ENCODE measurements at places on chromosomes 7 and 10.

DNA sequence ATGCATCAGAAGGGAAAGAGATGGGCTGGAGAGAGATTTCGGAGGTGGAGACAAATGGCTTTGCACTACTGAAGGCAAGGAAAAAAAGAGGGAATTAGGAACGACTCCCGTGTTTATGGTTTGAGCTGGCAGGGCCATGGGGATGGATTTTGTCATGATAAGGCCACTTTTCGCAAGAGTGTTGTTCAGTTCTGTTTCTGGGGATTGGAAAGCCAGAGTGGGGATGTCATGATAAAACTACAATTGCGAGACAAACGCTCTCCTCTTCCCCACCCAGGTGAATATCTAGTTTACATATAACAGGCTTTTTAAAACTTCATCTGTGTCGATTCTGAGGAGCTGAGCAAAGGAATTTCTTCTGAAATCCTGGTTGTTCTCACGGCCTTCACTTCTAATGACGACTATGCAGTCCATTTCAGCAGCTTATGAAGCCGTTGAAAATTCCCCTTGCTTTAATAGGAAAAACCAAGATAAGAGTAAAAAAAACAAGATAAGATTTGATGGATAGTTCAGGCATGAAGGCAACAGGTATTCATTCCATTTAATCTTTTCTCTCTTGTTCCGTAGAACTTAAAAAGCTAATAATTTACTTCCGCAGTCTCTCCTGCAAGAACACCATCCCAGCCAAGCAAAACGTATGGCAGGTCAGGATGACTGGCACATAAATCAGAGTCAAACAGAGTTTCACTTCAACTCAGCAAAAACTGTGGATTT is 245.6 kb upstream of the PITRM1 start:
- DNase-seq = no peak

GRCh38 chr7:92836489-92836999 is at the start of gene CDK6:
CDK6 (minus strand) TSS chr7:92836573; CDS start chr7:92833323, 3,250 bp downstream.
- DNase-seq = peak; percentile 83

- no peak for DNase-seq
Observed at GRCh38 chr10:101683276-101683675, 11.7 kb downstream of the FBXW4 start.

GRCh38 chr7:28356619-28357018 is 55.7 kb upstream of the CREB5 start:
- DNase-seq = no peak

DNA sequence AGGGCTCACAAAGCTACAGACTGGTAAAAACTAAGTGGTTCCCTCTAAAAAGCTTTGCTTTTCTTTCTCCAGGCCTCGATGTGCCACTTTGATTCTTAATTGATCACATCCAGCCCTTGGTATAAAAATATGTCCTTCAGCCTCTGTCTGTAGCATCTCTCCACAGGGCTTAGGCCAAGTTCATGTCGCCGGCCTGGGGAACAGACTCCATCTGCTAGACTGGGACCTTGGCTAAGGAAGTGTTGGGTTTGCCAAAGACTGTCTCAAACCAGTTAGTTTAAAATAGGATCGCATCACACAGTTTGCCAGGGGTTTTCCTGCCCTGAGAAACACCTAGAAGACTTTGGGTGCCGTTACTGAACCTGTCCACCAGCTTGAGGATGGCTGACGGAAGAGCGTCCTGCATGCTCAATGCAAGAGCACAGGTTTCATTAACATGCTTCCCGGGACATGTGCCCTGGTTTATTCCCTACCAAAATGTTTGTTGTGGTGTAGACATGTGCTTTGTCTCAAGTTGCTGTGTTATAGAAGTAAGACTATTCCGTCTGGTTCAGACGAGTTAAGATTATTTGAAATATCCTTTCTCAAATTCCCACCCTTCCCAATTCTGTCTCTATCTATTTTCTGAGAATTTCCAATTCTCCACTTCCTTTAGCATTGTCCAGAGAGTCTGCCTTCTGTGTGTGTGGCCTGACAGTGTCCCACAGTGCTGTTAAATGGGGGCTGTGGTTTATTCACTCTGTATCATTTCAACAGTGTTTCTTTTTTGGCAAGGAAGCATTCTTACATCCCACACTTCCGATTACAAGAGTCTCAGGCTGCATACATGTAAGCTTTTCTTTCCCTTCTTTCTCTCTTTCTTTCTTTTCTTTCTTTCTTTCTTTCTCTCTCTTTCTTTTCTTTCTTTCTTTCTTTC is 334.7 kb downstream of the INHBA start:
- no peak for DNase-seq

DNA sequence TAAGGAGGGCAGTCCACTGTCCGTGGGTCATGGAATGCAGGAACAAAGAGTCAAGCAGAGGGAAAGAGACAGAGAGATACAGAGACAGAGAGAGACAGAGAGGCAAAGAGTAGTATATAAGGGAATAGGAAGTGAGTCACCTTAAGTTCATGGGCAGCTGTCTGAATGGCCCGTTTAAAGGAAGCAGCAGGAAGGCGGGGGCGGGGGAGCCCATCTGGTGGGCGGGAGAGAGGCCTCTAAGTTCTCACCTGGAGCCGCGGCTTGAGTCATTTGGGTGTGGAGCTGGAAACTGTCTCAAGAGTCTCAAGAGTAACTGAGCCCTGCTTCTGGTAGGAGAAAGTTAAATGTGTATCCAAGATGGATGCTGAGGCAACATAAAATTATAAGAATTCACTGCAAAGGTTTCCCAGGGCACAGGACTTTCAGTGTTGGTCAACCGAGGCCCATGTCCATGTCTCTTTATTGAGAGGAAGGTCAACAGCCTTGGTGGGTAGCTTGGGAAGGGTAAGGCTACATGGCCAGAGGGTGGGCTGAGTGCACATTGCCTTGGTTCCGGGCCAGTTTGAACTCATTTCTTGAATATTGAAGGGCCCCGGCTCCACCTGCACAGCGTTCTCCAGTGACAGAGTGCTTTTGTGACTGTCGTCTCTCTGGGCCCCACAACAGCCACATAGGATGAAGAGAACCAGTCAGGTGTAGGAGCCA is 85.5 kb upstream of the CACUL1 start:
- peak; percentile 80 for DNase-seq

DNA sequence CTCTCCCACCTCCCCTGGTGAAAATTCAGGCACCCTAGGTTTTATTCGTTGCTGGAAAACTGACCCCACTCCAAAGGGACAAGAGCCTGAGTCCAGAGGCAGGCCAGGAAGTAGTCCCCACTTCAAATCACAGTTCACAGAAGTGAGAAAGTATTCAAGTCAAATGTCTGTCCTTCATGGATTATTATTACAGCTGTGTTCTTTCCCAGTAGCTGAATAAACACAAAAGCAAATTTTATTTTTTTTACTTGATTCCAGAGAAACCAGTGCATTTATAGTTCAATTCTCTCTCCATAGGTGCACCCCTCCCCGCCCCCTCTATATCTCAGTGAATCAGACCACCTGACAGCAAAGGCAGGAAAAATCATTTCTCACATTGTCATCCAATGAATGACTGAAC is 113.8 kb upstream of the COL1A2 start:
- no peak for DNase-seq

GRCh38 chr10:61031341-61031740 is 87.4 kb upstream of the RHOBTB1 start:
- DNase-seq = no peak

DNA sequence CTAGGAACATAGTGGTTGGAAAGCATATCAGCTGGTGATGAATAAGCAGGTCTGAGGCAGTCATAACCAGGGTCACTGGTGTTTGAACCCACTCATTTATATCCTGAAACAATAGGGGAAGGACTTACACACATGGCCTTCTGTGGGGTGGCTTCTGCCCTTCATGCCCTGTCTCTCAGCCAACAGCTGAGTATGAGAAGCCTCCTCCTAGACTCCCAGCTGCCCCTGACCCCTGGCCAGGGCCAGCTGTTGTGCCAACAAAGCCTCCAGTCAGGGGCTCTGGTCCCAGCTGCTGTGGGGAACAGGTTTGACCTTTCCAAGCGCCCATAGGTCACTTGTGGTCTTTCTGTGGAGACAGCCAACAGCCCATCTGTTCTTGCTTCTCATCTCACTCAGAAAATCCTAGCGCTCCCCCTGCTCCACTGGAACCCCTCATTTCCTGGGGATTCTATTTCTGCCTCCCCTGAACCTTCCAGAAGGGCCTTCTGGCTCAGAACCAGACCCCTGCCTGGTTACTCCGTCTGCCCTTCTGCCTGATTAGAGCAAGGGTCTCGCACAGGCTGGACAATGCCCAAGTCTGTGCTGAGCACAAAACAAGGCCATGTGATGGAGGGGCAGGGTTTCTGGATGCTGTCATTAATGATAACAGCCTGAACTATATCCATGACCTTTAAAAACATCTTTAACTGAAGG is 9.7 kb upstream of the PURB start:
- no peak for DNase-seq

DNA sequence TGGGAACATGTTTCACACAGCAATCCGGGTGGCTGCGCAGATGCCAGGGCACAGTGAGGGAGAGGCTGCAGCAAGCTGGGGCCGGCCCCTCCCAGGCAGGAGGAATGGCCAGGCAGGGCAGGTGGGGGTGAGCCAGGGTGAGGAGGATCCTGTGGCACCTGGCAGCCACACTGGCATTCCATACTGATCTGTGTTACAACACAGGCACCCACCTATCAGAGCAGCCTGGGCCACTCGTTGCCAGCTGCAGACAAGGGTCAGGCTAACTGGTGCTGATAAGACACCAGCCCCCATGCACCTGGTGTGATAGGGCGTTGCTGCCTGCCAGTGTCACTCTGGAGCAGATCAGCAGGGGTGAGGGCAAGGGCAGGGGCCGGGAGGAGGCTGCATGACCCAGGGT is 16.6 kb upstream of the RET start:
- no peak for DNase-seq

GRCh38 chr7:157707983-157708918 is 371.4 kb downstream of the DNAJB6 start:
- DNase-seq = no peak

DNA sequence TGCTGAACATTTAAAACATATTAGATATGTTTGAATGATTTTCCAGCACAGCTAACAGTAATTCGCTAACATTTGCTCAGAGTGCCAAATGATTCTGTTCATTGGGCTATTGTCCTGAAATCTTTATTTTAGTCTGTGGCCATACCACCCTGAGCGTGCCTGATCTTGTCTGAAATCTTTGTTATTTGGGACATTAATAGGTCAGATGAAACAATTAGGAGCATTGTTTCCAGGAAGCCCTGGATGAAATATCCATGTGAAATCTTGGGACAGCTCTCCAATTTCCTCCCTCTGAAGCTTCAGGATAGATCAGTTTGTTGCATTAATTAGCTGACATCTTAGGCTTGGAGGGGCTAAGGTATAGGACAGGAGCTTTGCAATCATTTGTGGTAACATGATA is 512.0 kb downstream of the KIF20B start:
- no peak for DNase-seq

GRCh38 chr10:8894148-8894547 is 839.7 kb downstream of the GATA3 start:
- DNase-seq = no peak

DNA sequence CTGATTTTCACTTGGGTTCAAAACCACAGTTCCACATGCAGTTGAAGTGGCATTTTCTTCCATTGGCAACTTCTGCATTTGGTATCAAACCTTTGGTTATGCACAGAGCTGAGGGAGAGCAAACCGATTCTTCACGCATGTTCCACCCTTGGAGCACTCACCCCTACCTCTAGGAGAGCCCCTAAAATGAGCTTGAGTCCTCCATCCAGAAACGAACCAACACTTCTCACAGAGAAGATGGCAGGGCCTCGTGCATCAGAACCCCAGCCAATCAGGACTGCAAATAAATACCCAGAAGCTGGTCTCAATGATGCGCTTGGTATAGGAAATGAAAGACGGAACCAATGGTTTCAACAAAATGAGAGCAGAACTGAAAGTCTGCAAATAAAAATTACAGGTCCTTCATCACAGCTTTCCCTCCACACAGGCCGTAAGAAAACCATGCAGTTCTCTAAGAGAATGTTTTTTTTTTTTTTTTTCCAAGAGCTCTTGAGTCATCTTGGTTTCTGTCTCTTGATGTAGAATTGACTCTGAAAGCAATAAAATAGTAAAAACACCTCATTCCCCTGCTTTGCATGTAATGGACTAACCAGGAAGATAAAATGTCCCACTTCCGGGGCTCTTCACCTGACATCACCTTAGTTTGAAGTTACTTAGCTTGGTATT is 23.9 kb downstream of the KLF6 start:
- peak; percentile 40 for DNase-seq

DNA sequence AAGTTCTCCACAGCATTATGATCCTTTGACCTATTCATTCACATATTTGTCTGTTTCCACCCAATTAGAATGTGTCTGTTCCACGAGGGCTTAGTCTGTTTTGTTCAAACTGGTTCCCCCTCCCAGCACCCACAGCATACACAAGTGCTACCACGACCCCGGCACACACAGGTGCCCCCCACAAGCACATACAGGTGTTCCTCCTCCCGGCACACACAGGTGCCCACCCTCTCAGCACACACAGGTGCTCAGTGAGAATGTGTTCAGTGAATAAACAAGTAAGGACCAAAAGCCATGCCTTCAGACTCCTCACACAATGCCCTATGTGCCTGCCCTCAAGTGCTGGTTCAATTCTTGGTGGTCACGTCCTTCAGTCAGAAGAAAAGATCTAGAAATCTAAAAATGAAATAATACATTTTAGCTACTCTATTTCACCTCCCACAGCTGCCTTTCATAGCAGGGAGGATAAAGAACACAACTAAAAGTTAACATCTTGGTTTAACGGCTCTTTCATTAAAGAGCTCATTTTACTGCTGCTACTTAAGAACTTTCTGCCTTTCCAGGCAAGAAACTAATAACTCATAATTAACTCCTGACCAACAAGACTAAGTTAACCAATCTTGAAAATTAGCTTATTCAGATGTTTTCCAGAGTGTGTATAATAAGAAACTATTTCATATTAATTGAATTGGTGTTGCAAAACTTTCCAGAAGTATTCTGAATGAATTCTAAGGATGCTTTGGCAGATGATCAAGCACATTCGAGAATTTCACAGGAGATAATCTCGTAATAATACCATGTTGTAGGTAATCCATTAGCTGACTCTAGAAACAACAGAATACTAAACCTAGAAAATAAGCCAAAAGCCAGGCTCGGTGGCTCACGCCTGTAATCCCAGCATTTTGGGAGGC is 2.3 kb downstream of the DNMBP start:
- no peak for DNase-seq

GRCh38 chr7:114791771-114792170 is 130.1 kb upstream of the MDFIC start:
- DNase-seq = no peak

DNA sequence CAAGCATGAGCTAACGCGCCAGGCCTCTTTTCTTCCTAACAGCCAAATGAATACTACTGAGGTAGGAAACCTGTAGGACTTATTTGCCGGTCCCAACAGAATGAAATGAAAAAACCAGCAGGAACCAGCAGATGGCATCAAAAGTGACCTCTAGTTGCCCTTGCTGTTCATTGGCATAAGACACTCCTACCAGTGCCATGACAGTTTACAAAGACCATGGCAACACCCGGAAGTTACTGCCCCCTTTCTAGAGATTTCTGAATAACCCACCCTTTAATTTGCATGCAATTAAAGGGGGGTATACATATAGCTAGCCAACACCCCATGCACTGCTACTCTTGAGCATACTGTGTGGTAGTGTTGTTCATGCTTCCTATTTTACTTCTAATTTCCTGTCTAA is 65.2 kb downstream of the ATE1 start:
- DNase-seq = no peak
